ENCODE measurements at places on chromosomes 13 and 19. TPM values are rescaled to one million over a fixed set of nuclear protein-coding genes. Genes with fewer than 3 reads are reported as not detected.

- DNase-seq, result no peak
These were observed 73.6 kb downstream of the COG3 start for GRCh38 chr13:45538382-45538781.

DNA sequence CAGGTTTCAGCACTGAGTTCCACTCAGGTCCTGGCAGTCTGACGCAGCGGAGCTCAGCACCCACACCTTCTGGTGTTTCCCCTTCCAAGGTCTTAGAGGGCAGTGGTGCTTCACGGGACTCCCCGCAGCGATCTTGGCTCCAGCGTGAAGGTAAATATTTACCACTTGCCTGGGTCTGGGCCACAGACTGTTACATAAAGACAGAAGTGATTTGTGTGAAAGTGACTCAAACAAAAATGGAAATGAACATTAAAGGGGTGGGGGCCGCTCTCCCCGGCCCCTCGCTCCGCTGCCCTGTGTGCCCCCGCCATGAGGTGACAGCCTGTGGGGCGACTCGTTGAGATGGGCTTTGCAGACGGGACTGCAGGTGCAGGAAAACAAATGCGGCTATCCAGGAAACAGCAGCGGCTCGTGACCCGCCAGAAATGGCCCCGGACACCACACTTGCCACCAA lies 55.0 kb downstream of the GGACT start:
- DNase-seq, result no peak

DNA sequence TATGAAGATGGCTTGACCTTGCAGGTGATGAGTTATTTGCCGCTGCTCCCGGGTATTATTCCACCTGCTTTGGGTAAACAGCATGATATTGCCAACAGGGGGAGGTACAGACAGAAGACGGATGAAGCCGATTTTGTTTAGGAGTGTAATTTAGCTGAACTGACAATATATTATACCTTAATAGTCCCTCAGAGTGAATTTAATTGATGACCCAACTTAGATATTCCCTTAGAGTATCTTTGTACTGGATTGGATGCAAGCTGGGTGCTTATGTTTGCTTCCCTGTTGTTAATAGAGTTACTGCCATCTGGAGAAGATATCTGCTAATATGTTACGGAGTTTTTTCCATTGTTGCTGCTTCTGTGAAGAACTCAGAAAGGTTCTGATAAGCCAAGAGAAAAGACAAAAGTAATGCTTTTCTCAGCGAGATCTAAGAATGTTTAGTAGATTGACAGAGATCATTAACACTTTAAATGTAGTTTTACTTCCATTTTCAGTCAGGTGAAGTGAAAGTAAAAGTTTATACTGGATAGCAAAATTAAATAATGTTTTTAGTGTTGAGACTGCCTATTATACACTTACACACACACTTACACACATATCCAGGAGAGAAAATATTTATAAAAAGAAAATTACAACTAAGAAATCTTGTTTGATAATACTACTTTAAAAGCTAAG lies 2220.8 kb upstream of the PCDH20 start:
- DNase-seq, result no peak

- DNase-seq, result no peak
These were observed 1.2 kb upstream of the FAM83E start for GRCh38 chr19:48616041-48616436.

DNA sequence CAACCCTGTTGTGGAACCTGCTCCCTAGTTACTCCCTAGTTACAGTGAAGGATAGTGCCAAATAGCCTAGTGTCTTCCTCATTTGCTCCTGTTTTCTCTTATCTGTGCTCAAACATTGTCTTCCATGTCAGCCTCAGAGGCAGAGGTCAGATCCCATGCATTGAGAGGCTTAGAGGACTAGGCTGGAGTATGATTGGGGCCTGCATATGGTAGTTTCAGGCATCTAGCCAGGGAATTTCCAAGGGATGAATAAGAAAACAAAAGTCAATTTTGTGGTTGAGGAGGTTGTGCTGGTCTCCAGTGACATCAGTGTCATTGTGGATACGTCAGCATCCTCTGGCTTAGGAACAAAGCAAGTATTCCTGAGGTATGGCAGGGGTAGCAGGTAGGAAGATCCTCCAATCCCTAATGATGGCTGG lies 9.4 kb downstream of the ZNF546 start:
- peak; percentile 97 for DNase-seq

DNA sequence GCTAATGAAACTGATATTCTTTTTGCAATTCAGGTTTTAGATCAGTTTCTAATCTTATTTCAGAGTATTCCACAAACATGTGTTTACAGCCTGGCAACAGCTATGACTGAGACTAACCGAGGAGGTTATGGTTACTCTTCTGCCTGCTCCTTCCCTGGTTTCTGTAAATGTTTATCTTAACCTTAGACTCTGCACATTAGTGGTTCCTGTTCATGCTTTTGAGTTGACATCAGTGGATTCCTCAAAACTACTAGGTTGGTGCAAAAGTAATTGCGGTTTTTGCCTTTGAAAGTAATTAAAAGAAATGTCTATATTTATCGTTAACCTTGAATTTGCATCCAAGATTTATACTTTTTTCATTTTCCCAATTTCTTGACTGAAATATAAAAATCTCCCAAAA lies 237.0 kb upstream of the TSHZ3 start:
- DNase-seq, result no peak

Gene CPAMD8
- 0.28 TPM for total RNA-seq

DNA sequence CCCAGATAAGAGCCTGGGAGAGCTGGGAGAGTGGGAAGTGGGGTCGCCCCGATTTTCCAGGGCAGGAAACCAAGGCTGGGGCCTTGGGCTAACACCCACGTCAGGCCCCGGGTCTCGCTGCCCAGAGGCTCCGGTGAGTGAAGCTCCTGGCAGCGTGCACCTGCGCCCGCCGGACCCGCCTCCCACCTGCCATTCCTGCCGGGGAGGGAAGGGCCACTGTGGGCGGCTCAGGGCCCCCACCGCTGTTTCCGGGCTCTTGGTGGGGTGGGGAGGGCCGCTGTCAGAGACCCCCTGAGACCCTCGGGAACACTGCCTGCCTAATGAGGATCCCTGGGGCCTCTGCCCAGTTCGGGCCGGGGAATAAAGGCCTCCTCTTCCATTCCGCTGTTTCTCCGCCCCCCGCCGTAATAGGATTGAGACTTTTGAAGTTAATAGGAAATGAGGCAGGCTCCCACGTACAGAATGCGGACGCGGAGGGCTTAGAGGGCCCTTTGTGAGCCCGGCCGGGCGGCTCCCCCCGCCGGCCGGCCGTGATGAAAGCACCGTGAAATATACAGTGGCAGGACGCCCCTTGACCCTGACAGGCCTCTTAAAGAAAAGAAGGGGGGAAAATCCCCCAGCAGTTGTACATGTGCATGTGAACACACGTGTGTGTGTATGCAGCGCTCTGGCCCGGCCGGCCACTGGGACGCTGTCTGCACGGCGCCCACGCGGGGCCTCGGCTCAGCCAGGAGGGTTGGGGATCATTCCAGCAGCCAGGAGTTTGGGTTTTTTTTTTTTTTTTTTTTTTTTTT lies 33.2 kb downstream of the EFNA2 start:
- DNase-seq, result no peak

DNA sequence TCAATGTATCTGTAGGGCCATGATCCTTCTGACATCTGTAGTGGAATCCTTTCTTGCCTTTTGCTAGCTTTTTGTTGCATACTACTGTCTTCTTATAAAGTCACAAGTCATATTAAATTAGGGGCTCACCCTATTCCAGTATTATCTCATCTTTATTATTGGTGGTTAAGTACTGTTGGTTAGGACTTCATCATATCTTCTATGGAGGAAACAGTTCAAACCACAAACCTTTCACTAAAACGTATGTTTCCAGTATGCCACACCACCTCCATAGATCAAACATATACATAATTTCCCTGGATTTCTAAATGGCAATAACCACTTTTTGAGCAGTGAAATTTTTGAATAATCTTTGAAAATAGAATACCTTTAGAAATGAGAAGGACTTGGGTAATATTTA lies 62.8 kb upstream of the PCDH9 start:
- DNase-seq, result no peak

DNA sequence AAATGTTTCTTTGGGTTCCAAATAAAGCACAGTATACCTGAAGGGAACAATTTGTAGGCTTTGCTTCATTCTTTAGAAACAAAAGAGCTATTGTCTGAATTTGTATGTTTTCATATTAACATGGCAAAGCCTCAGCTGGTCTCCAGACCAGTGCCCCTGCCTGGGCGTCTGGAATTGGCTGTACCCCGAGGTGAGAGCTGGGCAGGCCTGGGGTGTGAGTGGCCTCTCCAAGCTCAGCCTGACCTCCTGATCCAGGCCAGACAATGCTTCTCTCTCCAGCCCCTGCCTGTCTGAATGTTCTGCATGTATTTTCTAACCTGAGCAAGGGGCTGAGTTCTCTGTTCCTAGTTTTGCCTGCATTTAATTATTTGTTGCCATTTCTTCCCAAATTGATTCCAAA lies 66.3 kb upstream of the MCF2L start:
- no peak for DNase-seq

DNA sequence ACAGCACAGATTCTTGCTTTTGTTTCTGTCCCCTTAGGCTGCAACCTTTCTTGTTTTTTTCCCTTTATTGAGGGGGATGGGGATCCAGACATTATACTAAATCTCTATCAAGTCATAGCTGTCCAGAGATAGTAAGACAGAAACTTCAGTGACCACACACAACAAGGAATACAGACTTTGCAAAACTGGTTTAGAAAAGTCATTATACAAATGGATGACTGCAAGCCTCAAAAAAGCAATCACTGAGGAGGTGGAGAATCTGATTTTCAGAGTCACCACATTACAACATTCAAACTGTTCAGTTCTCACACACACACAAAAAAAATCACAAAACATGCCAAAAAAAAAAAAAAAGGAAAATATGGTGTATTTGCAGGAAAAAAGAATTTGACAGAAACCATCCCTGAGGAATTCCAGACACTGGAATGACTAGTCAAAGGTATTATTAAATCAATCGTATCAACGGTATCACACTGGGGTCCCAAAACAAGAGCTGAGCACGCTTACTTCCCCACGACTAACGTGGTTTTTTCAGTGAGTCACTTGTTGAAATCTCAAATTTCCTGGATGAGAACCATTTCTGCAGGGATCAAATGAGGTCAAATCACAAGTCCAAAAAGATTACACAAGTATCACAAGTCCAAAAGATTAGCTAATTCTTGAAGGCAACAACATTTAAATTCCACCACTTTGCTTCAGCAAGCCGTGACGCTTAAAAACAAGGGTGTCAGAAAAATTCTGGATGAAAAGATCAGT lies 41.2 kb downstream of the USP12 start:
- no peak for DNase-seq

- no peak for DNase-seq
These were observed 55.7 kb downstream of the GGACT start for GRCh38 chr13:100532836-100533435.

- DNase-seq, result no peak
These were observed 184.2 kb downstream of the PTPRS start for GRCh38 chr19:5156231-5156986.

Gene CYP4F2
- not detected for total RNA-seq

Gene LIM2
- total RNA-seq, result not detected
